Peyer's patch (tissue), 4 donors: ENCODE measurements at places on chromosomes 2 and 18. TPM values are rescaled to one million over a fixed set of nuclear protein-coding genes. Genes with fewer than 3 reads are reported as not detected.
A peak's percentile ranks its signal among the peaks of the same experiment; 100 is the strongest.

OTOS gene
- not detected for total RNA-seq

LOXHD1 gene
- total RNA-seq = 0.19 TPM

RAPGEF4 gene
- 4.8 TPM for total RNA-seq

CHRND gene
- total RNA-seq = not detected

TSGA10 gene
- 21.5 TPM for total RNA-seq

HNMT gene
- total RNA-seq = 21.2 TPM

DES gene
- total RNA-seq = 82.0 TPM

CIB4 gene
- total RNA-seq = not detected

SPATA3 gene
- not detected for total RNA-seq

DNA sequence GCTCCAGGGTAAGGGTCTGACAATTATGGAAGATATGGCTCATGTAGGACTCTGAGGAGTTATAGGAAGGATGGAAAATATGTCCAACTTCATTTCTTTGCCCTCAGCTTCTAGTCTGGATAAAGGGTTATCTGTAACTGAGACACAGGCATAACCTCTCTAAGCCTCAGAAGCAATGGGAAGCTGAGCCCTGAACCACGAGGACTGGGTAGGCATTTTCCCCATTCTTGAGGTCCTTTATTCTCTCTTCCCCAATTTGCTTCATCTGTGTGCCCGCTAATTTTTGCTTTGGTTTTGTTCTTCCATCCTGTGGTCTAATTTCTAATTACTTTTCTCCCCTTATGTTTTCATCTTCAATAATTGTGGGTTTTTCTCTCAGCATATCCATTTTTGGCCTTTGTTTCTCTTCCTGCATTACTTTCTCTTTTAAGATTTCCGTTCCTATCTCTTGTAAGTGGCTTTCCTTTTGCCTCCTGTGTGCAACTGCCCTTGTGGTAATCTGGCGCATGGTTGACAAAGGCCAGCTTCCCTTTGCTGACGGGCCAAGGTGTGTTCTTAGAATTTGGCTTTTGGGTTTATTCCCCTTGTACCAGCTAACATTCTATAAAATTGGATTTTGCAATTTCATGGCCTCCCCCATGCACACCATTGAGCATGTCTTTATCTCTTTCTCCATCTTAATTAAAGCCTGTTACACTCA is 343.8 kb downstream of the TXNL1 start:
- no peak overlapping the region for H3K27ac ChIP-seq
- H3K4me3 ChIP-seq = no peak overlapping the region
- no peaks in the 10 kb centered on the region for H3K4me1 ChIP-seq

GRCh38 chr2:99106913-99107312 is 34.6 kb upstream of the C2orf15 start:
- no peaks in the 10 kb centered on the region for H3K36me3 ChIP-seq
- no peaks in the 10 kb centered on the region for H3K4me1 ChIP-seq
- no peak overlapping the region for H3K27ac ChIP-seq
- H3K27me3 ChIP-seq = no peaks in the 10 kb centered on the region
- no peak for DNase-seq
- H3K4me3 ChIP-seq = no peak overlapping the region

DNA sequence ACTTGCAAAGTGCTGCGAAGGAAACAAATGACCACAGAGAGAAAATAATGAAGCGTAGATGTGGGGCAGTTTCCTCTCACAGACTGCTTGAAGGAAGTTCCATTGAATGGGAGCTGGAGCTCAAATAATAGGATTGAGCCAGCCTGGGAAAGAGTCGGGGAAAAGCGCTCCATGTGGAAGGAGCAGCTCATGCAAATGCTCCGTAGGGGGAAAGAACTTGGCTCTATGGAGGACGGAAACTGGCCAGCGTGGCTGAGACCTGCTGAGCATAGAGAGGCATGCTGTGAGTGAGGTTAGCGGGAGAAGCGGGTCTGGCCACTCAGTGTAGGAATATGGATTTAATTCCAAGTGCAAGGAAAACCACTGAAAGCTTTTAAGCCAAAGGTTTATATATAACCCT is 28.6 kb upstream of the VIT start:
- DNase-seq = no peak
- H3K27ac ChIP-seq = no peak overlapping the region
- H3K36me3 ChIP-seq = no peaks in the 10 kb centered on the region

- no peak for DNase-seq
- no peak overlapping the region for H3K4me3 ChIP-seq
- no peaks in the 10 kb centered on the region for H3K27me3 ChIP-seq
- no peak overlapping the region for H3K27ac ChIP-seq
Observed at GRCh38 chr18:11791131-11791530, 60.1 kb upstream of the CHMP1B start.

GRCh38 chr2:42314892-42315468 is 46.0 kb downstream of the COX7A2L start:
- no peak for DNase-seq
- no peak overlapping the region for H3K4me3 ChIP-seq
- peaks cover 25% of the 10 kb centered on the region for H3K36me3 ChIP-seq
- H3K27ac ChIP-seq = no peak overlapping the region
- H3K4me1 ChIP-seq = no peaks in the 10 kb centered on the region
- no peaks in the 10 kb centered on the region for H3K27me3 ChIP-seq

GRCh38 chr2:9286554-9287399 is 80.2 kb downstream of the ASAP2 start:
- H3K36me3 ChIP-seq = no peaks in the 10 kb centered on the region
- no peaks in the 10 kb centered on the region for H3K27me3 ChIP-seq
- H3K4me3 ChIP-seq = no peak overlapping the region
- DNase-seq = no peak
- no peak overlapping the region for H3K27ac ChIP-seq
- no peaks in the 10 kb centered on the region for H3K4me1 ChIP-seq

DNA sequence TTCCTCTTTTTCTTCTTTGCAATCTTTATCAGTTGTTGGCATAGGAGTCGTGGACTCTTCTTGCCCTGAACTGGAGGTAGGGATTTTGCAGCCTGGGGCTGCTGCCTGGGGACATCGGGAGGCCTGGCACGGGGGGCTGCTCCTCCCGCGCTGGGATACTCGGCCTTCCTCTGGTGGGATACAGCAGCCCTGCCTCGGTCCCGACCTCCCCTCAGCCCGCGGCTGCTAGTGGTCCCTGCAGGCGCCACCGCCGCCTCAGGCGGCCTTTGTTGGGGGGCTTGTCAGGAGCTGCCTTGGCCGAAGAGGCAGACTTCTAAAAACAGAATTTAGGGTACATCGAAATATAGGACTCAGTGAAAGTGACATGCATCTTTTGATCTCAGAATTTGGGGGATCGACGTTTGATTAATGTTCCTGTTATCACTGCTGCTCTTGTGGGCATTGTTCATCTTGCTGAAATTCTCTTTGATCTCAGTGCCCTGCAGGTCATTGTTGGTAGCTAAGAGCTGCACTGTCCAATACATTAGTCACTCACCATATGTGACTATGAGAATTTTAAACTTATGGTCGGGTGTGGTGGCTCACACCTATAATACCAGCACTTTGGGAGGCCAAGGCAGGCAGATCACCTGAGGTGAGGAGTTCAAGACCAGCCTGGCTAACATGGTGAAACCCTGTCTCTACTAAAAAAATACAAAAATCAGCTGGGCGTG is 16.3 kb downstream of the POLR2D start:
- H3K4me1 ChIP-seq = no peaks in the 10 kb centered on the region
- H3K27me3 ChIP-seq = no peaks in the 10 kb centered on the region
- no peak overlapping the region for H3K27ac ChIP-seq

DNA sequence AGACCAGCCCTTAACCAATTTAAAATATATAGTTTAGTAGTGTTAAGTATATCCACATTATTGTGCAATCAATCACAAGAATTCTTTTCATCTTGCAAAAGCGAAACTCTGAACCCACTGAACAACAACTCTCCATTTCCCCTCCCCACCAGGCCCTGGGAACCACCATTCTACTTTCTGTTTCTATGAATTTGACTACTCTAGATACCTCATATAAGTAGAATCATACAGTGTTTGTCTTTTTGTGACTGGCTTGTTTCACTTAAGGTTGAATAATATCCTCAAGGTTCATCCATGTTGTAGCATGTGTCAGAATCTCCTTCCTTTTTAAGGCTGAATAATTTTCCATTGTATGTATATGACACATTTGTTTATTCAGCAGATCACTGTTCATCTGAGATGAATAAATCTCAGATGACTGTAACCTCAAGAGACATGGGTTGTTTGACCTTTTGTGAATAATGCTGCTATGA is 8.1 kb upstream of the SOS1 start:
- no peak for DNase-seq
- peaks cover 8% of the 10 kb centered on the region for H3K4me1 ChIP-seq
- H3K4me3 ChIP-seq = no peak overlapping the region
- H3K36me3 ChIP-seq = no peaks in the 10 kb centered on the region
- no peaks in the 10 kb centered on the region for H3K27me3 ChIP-seq

GRCh38 chr2:234436482-234436837 is 60.4 kb downstream of the ARL4C start:
- H3K4me1 ChIP-seq = peaks cover 6% of the 10 kb centered on the region
- H3K36me3 ChIP-seq = no peaks in the 10 kb centered on the region

GRCh38 chr2:239132156-239132709 is 268.6 kb downstream of the HDAC4 start:
- H3K4me3 ChIP-seq = no peak overlapping the region
- no peaks in the 10 kb centered on the region for H3K36me3 ChIP-seq
- no peaks in the 10 kb centered on the region for H3K4me1 ChIP-seq
- no peak overlapping the region for H3K27ac ChIP-seq
- no peak for DNase-seq
- no peaks in the 10 kb centered on the region for H3K27me3 ChIP-seq

GRCh38 chr18:41226186-41226585 is 728.8 kb upstream of the PIK3C3 start:
- no peak overlapping the region for H3K27ac ChIP-seq
- H3K27me3 ChIP-seq = no peaks in the 10 kb centered on the region
- DNase-seq = no peak

DNA sequence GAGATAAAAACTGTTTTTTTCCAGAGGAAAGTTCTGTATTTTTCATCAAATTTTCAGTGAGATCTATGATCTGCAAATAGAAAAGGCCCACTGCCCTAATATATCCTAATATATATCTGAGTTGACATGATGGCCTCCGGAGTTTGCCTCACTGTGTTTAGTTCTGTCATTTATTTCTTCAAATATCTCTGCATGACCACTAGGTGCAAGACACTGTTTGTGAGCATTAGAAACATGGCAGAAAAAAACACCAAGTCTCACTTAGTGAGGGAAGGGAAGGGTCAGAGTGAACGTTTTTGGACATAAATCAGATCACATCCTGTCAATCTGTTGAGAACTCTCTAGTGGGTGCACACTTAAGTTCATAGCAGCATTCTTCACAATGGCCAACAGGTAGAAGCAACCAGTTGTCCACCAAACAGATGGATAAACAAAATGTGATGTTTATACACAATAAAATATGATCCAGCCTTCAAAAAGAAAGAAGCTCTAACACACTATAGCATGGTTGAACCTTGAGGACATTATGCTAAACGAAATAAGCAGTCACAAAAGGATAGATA is 53.4 kb downstream of the SPIRE1 start:
- H3K36me3 ChIP-seq = no peaks in the 10 kb centered on the region
- H3K4me3 ChIP-seq = no peak overlapping the region
- H3K27me3 ChIP-seq = no peaks in the 10 kb centered on the region
- no peaks in the 10 kb centered on the region for H3K4me1 ChIP-seq
- H3K27ac ChIP-seq = no peak overlapping the region

- H3K27me3 ChIP-seq = no peaks in the 10 kb centered on the region
- no peak overlapping the region for H3K27ac ChIP-seq
- H3K36me3 ChIP-seq = no peaks in the 10 kb centered on the region
Observed at GRCh38 chr2:201660293-201660895, 17.1 kb upstream of the TMEM237 start.

DNA sequence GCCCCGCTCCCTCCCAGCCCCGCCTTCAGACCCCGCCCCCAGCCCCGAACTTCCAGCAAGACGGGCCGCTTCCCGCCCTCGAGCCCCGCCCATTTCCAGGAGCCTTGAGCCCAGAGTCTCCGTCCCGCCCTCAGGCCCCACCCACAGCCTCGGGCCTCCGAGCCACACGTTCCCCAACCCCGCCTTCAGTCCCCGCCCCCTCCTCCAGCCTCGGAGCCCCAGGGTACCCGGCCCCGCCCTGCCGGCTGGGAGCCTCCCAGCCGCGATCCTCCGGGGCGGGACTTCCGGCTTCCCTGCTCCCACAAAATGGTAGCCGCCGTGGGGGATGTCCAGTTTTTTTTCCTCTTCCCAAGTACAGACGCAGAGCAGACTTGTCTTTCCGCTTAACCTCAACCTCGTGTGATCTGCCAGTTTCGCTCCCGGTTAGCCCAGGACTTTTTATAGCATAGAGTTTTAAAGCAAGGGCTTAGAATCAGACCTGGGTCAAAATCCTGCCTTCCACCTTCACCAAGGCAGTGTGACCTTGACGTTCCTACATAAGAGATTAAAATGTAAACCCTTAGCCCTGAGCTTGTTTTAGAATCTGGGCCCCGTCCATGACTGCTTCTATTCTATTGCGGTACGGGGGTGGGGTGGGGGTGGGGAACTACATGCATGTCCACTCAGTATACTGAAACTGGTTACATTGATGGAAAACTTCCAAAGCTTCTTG is 435 bp upstream of the GPR155 start:
- no peaks in the 10 kb centered on the region for H3K36me3 ChIP-seq
- H3K4me1 ChIP-seq = no peaks in the 10 kb centered on the region
- peak overlapping the region; percentile 84 for H3K27ac ChIP-seq
- H3K27me3 ChIP-seq = no peaks in the 10 kb centered on the region
- DNase-seq = peak; percentile 100

DNA sequence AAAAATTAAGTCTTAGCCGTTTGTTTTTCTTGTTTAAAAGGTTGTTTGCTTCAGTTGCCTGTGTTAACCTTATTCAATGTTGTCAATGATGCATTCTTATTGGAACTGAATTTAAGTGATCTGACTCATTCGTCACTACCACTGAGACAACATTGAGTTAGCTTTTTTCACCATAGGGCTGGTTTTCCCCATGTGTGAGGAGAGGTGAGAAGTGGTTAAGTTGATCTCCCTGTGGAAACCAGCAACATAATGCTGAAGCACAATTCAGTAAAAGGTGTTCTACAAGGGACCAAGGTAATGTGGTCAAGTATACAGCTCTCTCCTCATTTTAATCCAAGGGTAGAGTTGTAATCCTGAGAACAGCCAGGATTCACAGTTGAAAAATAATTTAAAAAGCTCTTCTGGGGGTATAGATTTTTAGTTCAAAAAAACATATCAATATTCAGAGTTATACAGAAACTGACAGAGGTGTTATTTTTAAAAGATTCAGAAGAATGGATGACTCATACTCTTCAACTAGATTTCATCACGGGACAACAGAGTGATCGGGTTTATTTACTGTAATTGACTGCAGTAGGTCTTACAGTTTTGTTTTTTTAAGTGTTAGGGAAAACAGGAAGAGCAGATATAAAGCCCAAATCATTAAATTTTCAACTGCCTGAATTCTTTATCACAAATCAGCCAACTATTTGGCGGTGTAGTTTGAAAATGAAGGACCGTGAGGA is 12.6 kb downstream of the NOP58 start:
- no peak overlapping the region for H3K4me3 ChIP-seq
- H3K4me1 ChIP-seq = peaks cover 3% of the 10 kb centered on the region
- no peaks in the 10 kb centered on the region for H3K27me3 ChIP-seq
- no peak for DNase-seq
- H3K36me3 ChIP-seq = no peaks in the 10 kb centered on the region

- H3K4me3 ChIP-seq = no peak overlapping the region
- DNase-seq = no peak
- H3K27ac ChIP-seq = no peak overlapping the region
- H3K36me3 ChIP-seq = no peaks in the 10 kb centered on the region
- no peaks in the 10 kb centered on the region for H3K27me3 ChIP-seq
Observed at GRCh38 chr2:69186614-69187013, 173.6 kb downstream of the ANTXR1 start.
